Activated CD8-positive, alpha-beta T cell treated with anti-CD3 and anti-CD28 coated beads for 36 hours (primary cell): ENCODE measurements at places on chromosomes 13 and 19. TPM values are rescaled to one million over a fixed set of nuclear protein-coding genes. Genes with fewer than 3 reads are reported as not detected.
A peak's percentile ranks its signal among the peaks of the same experiment; 100 is the strongest.

DNA sequence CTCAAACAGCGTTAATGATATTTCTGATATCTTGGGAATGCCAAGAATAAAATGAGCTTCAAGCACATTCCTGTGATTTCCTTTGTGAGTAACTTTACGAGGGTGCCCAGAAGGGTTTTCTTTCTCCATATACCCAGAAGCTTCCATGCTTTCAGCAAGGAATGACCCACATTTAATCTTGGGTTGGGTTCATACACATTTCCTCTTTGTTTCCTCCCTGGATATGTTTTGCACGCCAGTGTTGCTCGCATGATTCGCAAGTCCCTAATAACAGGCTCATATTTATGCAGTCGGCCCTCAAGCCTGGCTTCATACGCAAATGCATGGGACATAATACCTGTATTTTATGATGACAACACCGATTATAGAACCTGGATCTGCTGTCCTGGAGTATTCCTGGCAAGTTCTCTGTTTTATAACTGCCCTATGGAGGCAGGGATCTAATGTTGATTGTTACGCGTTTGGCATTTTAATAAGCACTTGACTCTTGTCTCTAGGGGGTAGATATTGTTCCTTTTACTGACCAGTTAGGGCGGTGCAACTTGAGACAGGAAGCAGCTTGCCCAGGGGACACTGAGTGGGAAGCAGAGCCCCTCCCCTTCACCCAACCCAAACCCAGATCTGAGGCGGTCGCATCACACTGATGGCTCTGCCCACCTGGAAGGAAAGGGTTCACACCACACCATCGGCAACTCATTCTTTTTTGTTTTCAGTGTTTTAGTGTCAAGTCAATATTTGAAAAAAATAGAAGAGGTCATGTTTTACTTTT, 220.4 kb upstream of the SOX1 start:
- no peaks in the 10 kb centered on the region for H3K4me1 ChIP-seq
- H3K27ac ChIP-seq, result no peak overlapping the region
- peaks cover 17% of the 10 kb centered on the region for H3K27me3 ChIP-seq
- H3K36me3 ChIP-seq, result no peaks in the 10 kb centered on the region

- H3K27ac ChIP-seq, result no peak overlapping the region
- H3K4me3 ChIP-seq, result no peak overlapping the region
- no peak for DNase-seq
- peaks cover 9% of the 10 kb centered on the region for H3K27me3 ChIP-seq
Observed at GRCh38 chr13:113155982-113156655, 2.3 kb upstream of the PROZ start.

DNA sequence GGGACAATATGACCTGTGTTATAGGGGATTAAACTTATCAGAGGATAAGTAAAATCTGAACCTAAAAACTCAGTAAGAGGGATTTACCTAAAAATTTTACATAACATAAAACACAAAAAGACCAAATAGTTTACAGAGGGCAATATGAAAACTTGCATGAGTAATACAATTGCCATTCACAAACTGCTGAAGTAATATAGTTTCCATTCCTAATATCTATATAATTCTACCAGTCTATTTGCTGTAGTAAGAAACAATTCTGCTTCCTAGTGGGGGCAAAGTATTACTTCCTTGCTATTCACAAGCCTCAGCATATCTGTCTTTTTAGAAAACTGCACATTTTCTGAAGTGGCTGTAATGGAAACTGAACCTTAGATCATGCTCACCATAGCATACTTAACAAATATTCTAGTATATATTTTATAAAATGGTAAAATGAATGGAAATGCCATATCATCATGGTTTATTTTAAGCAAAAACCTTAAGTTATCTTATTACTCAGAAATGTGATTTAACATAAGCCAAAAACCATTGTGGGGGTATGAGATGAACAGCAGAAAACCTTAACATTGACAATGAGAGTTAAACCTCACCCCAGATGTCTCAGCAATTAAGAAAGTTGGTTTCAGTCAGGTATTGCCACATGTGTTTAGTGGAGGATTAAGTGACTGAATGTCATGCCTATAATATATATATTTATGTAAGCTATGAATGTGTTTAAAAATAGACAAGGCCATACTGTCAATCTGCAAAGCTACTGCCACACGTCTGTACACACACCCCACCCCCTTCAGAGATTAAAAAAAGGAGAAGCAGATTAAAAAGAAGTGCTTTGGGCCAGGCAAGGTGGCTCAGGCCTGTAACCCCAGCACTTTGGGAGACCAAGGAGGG, 136.8 kb downstream of the MIPEP start:
- no peak overlapping the region for H3K27ac ChIP-seq
- peaks cover 6% of the 10 kb centered on the region for H3K36me3 ChIP-seq
- peaks cover 21% of the 10 kb centered on the region for H3K4me1 ChIP-seq
- H3K4me3 ChIP-seq, result no peak overlapping the region
- no peak for DNase-seq

DNA sequence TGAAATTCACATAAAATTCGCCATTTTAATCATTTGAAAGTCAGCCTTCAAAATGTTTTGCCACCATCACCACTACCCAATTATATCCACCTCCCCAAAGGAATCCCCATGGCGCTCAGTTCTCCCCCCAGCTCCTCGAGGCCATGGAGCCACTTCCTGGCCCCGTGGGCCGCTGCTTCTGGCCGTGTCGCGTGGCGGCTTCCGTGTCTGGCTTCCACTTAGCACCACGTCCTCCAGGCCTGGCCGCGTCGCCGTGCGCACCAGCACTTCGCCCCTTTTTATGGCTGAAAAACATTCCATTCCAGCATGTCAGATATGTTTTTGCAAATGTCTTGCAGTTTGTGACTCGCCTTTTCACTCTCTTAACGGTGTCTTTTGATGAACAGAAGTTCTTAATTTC, 46.7 kb upstream of the DCUN1D2 start:
- no peaks in the 10 kb centered on the region for H3K4me1 ChIP-seq
- no peak for DNase-seq
- no peak overlapping the region for H3K4me3 ChIP-seq
- no peak overlapping the region for H3K27ac ChIP-seq
- H3K36me3 ChIP-seq, result peaks cover 14% of the 10 kb centered on the region

GRCh38 chr19:50723069-50723468, at the start of gene CLEC11A:
TSS of gene CLEC11A (plus strand) at chr19:50723364. CDS start at chr19:50723526, 162 bp downstream.
- peak within 1 kb of the TSS; percentile 83 for H3K4me3 ChIP-seq
- H3K27me3 ChIP-seq, result peaks cover 41% of the 10 kb centered on the region
- no peaks in the 10 kb centered on the region for H3K36me3 ChIP-seq
- H3K4me1 ChIP-seq, result peaks cover 20% of the 10 kb centered on the region
- no peak for DNase-seq

GRCh38 chr13:76696370-76696769, 189.8 kb downstream of the KCTD12 start:
- H3K27ac ChIP-seq, result no peak overlapping the region
- no peak overlapping the region for H3K4me3 ChIP-seq
- DNase-seq, result no peak
- no peaks in the 10 kb centered on the region for H3K36me3 ChIP-seq
- H3K27me3 ChIP-seq, result peaks cover 9% of the 10 kb centered on the region
- no peaks in the 10 kb centered on the region for H3K4me1 ChIP-seq

DNA sequence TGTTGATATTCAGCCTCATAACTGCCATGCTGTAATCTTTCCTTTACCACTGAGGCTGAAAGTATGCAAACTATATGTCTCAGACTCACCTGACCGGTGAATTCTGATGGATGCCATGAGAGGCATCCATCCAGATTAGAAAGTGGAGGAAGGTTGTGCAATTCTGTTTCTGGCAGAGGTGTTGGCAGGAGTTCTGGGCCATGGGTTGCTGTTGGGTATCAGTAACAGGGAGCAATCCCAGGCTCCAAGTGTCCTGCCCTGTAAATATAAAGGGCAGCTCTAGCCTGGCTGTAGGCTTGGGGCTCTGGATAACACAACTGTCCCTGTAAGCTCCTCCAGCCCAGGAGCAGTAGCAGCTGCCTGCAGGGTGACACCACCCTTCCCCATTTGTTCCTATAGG, 77.4 kb upstream of the ABCC4 start:
- DNase-seq, result no peak
- H3K4me3 ChIP-seq, result no peak overlapping the region
- peaks cover 3% of the 10 kb centered on the region for H3K4me1 ChIP-seq
- H3K36me3 ChIP-seq, result no peaks in the 10 kb centered on the region

DNA sequence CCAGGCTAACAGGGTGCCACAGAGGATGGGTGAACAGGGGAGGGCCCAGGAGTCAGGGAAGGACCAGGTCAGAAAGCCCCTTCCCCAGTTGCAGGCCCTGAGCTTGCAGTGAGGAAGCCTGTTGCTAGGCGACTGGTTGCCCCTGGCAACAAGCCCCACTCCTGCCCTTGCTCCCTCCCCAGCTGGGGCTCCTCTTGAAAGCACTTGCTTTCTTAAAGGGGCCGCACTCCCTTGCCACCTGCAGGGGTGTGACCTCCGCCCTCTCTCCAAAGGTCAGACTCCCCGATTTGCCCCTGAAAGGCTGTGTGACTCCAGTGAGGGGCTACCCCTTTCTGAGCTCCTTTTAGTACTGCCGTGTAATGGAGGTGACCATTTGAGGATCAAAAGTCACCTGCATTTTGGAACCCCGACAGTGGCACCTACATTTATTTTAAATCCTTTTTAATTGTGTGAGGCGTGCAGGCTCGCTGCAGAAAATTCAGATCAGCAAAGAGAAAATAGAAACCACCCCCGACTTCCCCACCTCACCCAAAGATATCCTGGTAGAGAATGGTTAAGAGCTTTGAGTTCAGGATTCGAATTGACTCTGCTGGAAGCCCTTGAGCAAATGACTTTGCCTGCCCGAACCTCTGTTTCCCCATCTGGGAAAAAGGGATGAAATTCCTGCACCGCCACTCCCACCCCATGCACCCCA, 4.8 kb downstream of the FCHO1 start:
- no peaks in the 10 kb centered on the region for H3K27me3 ChIP-seq
- peaks cover 44% of the 10 kb centered on the region for H3K4me1 ChIP-seq
- peaks cover 40% of the 10 kb centered on the region for H3K36me3 ChIP-seq
- H3K4me3 ChIP-seq, result no peak overlapping the region
- peak overlapping the region; percentile 82 for H3K27ac ChIP-seq
- peak; percentile 82 for DNase-seq

FAAP24 gene
- 6.7 TPM for total RNA-seq

BEST2 gene
- not detected for total RNA-seq
